Psoas muscle (tissue), 8 donors: ENCODE measurements at places on chromosomes 13 and 19.

- no peak for DNase-seq
These were observed 42.7 kb downstream of the GATAD2A start for GRCh38 chr19:19448238-19448544.

- no peak for DNase-seq
These were observed 932 bp upstream of the ZNF486 start for GRCh38 chr19:20165971-20166592.

DNA sequence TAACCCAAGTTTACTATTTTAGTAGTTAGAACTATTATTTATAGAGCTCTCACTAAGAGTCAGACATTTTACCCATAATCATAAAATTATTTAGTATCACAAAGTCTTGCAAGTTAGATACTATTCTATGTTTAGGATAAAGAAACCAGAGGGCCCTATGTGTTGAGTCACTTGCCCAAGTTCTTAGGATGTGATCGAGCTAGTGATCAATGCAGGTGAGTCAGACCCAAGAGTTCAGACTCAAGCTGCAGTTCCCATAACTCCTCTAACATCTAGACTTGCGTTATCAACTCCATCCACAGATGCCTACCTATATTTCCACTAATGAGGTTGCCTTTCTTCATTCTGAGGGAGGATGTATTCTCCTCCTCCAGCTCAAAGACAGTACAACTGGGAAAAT lies 53.8 kb downstream of the DACH1 start:
- DNase-seq: no peak

DNA sequence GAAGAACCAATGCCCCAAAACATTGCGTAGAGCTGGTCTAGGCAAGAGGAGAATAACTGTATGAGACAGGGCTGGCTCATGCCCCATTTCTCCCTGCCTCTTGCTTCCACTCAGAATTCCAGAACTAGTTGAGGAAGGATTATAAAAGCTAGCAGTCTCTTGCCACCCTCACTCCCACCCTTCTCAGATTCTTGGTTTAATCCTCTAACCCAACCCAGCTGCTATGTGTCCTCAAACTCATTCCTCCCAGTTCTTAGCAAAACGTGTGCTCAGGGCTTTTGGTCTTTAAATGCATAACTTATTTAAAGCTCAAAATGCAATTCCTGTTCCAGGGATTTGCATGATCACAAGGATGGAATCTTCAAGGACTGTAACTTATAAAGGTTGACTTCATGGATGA lies 466.3 kb downstream of the COG6 start:
- DNase-seq: no peak

- DNase-seq: no peak
These were observed 35.3 kb downstream of the SOX1 start for GRCh38 chr13:112102243-112102642.
